Activated CD4-positive, alpha-beta T cell treated with anti-CD3 and anti-CD28 coated beads, Interleukin-2, amount 50 U/mL, for 4 hours (primary cell): ENCODE measurements at places on chromosomes 12 and 14.

GRCh38 chr14:60573943-60574495, 65.1 kb downstream of the SIX6 start:
- no peak for DNase-seq

- DNase-seq: no peak
These were observed 3.7 kb upstream of the STAC3 start for GRCh38 chr12:57254506-57255280.

DNA sequence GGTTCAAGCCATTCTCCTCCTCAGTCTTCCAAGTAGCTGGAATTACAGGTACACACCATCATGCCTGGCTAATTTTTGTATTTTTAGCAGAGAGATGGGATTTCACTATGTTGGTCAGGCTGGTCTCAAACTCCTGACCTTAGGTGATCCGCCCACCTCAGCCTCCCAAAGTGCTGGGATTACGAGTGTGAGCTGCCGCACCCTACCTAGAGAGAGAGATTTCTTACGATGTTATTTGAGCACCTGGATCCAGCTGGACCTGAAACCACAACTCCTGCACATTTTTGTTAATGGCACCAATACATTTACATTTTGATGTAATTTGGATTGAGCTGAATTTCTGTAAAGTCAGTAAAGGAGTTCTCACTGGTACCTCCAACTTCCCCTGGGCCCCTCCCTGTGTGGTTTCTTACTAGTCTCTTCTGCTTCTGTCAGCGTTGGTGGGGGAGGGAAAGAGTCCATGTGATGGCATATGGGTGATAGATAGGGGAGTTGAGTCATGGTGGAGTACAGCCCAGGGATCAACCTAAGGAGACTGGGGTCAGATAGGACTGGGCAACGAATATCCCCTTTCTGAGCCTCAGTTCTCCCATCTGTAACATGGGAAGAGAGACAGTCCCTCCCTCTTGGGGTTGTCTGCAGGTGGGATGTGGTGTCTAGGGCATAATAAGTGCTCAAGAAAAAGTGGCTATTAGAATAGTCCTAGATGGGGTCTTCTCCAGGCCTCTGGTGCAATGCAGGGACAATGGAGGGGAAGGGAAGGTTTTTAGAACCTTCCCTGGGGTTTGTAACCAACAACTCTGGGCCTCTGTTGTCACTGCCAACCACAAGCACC, 83.3 kb upstream of the MED13L start:
- DNase-seq: no peak

DNA sequence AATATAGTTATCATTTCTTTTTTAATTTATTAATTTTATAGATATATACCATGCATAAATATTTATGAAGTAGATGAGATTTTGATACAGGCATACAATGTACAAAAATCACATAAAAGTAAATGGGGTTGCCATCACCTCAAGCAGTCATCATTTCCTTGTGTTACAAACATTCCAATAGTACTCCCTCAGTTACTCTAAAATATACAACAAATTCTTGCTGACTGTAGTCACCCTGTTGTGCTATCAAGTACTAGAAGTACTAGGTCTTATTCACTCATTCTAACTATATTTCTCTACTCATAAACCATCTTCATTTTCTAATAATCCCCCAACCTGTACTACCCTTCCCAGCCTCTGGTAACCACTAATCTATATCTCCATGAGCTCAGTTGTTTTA, 432.6 kb upstream of the SYT1 start:
- no peak for DNase-seq

DNA sequence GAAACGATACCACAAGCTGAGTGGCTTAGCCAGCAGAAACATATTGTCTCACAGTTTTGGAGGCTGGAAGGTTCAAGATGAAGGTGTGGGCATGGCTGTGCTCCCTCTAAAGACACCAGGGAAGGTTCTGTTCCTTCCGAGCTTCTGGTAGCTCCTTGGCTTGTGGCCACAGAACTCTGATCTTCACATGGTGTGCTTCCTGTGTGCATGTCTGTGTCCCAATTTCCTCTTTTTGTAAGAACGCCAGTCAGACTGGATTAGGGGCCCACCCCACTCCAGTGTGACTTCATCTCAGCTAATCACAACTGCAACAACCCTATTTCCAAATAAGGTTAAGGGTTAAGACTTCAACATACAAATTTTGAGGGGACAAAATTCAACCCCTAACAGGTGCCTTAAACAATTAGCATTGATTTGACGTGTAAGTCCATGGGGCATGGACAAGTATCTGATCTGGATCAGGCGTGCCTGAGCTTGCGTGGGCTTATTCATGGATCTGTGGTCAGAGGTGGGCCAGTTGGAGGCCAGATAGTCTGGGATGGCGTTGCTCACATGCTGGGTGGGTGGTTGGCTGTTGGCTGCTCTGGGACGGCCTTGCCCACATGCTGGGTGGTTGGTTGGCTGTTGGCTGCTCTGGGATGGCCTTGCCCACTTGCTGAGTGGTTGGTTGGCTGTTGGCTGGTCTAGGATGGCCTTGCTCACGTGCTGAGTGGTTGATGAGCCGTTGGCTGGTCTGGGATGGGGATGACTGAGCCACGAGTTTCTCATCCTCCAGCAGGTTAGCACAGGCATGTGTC, 88.5 kb downstream of the LGMN start:
- DNase-seq: no peak

GRCh38 chr12:120220838-120221575, 20.1 kb upstream of the RPLP0 start:
- DNase-seq: no peak

- DNase-seq: no peak
These were observed 967.7 kb downstream of the NRXN3 start for GRCh38 chr14:79137836-79138235.

- no peak for DNase-seq
These were observed 13.1 kb downstream of the METAP2 start for GRCh38 chr12:95487024-95487423.

DNA sequence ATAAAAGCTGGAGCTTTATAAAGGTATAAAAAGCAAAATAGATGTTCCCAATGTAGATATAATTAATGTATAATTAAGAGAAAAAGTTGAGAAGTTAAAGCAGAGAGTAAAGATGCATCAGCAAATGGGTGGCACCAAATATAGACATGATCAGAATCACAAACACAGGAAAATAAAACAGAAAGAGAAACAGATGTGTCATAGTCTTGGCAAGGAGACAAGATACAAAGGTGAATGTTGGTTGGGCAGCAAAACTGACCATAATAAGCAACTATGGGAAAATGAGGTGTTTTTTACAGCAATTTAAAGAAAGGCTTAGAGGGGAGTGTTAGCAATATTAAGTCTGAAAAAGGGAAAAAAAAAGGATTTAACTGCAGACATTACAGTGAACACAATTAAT, 135.4 kb upstream of the CLEC14A start:
- no peak for DNase-seq

DNA sequence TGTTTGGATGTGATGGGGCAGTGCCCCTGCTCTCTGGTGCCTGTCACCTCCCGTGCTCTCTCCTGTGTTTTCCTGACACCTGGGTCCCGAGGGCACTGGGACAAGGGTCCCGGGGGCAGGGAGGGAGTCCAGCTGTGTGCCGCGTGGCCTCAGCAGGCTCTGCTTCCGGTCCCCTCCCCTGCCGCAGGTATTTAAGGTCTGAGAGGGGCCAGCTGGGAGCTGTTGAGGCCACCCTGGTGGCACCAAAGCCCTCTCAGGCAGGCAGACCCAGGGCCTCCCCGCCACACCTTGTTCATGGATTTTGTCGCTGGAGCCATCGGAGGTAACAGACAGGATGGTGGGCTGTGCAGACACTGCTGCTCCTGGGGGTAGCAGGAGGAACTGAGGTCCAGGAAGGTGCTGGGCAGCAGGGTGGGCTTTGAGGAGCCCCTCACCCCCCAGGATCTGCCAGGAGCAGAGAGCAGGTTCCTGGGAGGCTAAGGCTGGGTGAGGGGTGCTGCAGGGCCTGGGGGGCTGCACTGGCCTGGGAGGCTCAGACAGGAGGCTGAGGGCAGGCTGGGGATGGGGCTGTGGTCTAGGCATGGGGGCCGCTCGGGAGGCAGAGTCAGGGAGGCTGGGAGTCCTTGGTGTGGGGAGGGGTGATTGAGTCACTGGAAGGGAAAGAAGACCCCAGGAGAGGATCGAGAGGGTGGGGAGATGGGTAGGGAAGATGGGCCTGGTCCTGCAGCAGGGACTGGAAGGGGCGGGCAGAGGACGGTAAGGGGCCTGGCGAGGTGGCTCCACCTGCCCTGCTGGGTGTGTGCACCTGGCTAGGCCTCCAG, at the start of gene SLC25A47:
Gene SLC25A47 (plus strand): TSS at position 219 of the 821 bp plus-strand sequence. CDS start 76 bp downstream, at position 295.
- DNase-seq: no peak

DNA sequence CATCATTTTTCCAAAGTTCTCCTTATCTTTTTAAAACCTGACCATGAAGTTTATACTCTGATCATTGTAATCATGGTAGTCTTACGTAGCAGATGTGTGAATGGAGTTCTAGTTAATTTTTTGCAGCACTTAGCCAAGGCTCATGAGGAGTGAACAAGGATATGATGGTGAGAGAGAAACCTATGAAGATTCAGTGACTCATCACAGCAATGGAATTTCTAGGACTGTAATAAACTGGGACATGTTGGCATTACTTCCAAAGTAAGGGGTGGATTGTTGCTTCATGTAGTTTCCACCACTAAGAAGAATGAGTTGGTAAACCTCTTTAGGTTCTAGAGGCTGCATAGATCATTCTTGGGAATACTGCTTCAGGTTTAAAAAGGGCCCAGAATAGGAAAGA, 102.7 kb downstream of the LRRIQ1 start:
- no peak for DNase-seq

DNA sequence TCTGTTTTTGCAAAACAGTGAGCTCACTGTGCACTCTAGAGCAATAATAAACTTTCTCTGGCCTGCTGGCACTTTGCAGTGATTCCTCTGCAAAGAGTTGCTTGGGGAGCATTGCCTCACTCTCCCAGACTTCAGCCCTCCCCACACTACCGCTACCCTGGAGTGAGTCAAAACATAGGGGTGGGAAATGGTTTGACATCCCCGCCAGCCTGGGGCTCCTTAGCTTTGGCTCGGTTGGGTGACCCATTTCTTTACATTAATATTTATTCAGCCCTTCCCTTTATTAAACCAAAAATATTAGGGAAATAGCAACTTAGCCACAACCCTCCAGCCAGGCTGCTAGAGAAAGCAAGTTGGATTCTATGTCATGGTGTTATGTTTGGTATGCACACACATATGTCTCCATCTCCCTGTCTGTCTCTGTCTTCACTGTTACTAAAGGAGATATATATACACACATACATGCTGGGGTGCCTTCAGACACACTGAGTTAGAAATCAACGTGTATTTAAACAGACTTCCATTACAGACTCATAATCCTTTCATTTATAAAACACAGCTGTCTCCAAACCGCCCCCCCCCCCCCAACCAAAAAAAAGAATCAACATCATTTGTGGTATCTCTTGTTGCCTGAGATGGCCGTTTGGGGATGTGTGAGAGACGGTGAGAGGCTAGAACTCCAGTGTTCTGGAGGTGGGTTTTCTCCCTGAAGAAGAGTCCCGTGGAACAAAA, 3.4 kb upstream of the IRF2BPL start:
- DNase-seq: no peak

DNA sequence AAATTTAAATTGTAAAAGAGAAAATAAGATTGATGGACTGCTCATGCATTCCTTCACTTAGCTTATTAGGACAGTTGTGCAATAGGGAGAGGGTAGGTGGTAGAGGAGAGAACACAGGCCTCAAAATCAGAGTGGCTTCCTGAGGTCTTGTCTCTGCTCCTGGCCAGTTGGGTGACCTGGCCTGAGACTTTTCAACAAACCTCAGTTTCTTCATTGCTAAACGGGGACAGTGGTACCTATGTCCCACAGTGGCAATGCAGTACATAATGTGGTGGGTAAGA, 2.6 kb downstream of the MAP3K12 start:
- no peak for DNase-seq

- DNase-seq: no peak
These were observed 60.0 kb upstream of the FBXO33 start for GRCh38 chr14:39492267-39492666.

- DNase-seq: no peak
These were observed 69.6 kb upstream of the KRAS start for GRCh38 chr12:25320123-25321006.

- DNase-seq: no peak
These were observed 59.1 kb downstream of the FBXW8 start for GRCh38 chr12:116969615-116970585.

DNA sequence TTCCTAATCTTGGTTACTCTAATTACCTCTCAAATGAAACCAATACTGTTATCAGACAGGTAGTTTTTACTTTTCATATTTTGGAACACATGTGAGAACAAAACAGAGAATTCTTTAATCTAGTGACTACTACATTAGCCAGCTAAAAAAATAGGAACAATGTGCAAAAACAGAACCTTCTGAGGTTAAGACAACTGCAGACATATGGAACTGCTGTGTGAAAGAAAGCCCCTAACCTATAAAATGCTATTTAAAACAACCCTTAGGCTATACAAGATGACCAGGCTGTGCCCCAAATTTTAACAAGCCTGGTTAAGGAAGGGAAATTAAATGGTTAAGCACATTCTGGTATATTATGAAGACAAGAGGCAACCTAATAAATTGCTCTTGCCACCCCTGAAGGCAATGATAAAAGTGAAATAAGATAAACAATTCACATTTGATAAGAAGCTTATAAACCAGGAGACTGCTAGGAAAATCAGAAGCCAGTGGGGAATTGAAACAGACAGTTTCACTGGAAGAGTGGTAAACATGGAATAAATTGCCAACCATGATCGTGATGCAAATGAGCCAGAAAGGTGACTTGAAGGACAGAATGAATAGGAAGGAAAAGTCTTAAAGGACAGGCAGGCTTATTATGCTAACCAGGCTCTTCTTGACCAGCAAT, 7.4 kb downstream of the GTSF1 start:
- no peak for DNase-seq

GRCh38 chr12:69998922-69999321, 173.9 kb downstream of the MYRFL start:
- no peak for DNase-seq

DNA sequence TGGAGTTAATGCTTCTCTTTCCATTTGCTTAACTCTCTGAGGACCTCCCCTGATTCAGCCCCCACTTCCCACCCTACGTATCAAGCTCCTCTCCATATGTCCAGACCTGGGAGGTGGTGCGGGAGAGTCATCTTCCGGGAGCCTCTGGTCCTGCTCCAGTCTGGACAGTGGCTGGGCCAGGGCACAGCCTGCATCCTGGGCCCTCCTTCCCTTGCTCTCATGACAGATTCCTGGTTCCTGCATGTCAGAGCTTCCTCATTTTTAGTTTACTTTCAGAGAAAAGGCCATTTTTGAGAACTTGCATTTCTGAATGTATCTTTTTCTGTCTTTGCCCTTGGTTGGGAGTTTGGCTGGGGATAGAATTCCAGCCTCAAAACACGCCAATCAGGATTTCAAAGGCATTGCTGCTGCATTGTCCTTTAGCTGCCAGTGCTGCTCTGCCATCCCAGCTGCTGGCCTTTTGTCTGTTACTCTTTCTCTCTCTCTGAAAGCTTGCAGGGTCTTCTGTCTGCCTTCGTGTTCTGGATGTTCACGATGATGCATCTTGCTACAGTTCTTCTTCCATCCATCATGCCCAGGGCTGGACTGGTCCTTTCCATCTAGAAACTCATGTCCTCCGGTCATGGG, 54.7 kb downstream of the SLC6A12 start:
- DNase-seq: no peak
